8988T (cell line): ENCODE measurements at places on chromosomes 6 and 20.

DNA sequence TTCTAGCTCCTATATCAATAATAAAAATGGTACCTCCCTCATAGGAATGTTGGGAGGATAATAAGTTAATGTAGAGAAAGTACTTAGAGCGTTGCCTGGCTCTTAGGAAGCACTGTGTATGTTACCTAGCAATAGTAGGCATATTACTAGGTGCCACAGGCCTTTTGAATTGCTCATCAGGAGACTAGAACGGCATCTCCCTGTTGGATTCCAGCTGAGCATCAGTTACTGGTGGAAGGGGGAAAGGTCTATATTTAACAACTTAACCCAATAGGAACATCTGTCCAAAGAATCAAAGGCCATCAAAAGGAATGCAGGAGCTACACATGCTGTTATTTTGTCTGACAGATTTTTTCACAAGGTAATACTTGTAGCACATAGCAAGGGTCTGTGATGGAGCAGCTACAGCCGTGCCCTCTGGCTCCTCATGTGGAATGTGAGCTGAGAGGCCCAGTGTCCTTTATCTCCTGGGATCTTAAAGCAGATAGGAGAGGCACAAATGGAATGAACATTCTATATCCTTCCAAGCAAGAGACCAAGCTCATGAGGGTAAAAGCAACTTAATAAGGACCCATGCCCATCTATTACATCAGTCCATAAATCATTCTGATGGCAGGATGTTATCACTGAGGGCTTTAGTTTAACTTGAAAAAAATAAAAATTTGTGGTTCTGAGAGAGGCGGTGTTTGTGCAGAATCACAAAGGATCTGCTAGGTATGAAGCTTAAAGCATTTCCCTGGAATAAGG lies 184.9 kb upstream of the LAMP5 start:
- DNase-seq: no peak

- no peak for DNase-seq
These were observed 123.3 kb downstream of the ZFAND3 start for GRCh38 chr6:37942606-37943376.

GRCh38 chr20:22524393-22525015 lies 59.9 kb downstream of the FOXA2 start:
- no peak for DNase-seq

DNA sequence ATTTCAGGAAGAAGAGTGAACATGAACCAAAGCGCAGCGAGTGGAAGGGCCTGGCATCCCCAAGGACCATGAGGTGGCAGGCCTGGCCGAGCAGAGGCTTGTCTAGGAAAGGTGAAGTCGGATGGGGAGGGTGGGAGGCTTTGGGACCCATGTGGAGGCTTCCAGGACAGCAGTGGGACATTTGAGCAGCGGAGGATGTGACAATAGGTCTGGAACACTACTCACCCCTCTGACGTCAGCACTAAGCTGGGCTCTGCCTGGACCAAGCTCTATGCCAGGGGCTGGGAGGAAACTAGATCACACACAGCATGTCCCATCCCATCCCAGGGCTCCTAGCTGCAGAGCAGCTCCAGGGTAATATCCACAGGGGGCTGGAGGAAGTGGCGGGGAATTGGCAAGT lies 175.3 kb upstream of the RIN2 start:
- DNase-seq: no peak

- peak; percentile 80 for DNase-seq
These were observed 14.3 kb downstream of the ID4 start for GRCh38 chr6:19851241-19852089.

DNA sequence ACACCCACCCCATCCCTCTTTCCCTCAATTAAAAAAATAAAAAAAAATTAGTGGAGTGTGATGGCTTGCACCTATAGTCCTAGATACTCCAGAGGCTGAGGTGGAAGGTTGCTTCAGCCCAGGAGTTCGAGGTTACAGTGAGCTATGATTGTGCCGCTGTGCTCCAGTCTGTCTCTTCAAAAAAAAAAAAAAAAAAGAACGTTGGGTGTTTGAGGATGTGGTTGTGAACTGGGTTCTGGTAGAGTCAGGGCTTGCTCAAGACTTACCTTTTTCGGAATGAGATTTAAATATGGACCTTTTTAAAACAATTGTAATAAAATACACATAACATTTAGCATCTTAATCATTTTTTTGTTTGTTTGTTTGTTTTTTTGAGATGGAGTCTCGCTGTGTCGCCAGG lies 211.9 kb downstream of the OR2B2 start:
- DNase-seq: no peak

DNA sequence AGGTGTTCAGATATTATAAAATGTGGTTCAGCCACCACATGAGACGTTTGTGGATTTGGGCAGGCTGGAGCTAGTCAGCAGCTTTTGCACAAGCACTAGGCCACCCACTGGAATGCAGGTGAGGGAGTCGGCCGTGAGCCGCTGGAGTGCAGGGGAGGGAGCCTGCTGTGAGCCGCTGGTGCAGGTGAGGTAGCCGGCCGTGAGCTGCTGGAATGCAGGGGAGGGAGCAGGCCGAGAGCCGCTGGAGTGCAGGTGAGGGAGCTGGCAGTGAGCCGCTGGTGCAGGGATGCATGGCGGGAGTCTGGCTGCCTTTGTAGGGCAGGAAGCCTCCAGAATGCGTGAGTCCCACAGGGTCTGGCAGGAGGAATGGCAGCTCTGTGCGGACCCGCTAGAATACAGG lies 1907.6 kb upstream of the DEFB115 start:
- DNase-seq: no peak
